ENCODE measurements at places on chromosomes 16 and 17. TPM values are rescaled to one million over a fixed set of nuclear protein-coding genes. Genes with fewer than 3 reads are reported as not detected.
A peak's percentile ranks its signal among the peaks of the same experiment; 100 is the strongest.

KRTAP4-9 gene
- not detected for total RNA-seq

CPNE7 gene
- 9.5 TPM for total RNA-seq

DDX52 gene
- 40.2 TPM for total RNA-seq

SCARF1 gene
- 0.64 TPM for total RNA-seq

DNA sequence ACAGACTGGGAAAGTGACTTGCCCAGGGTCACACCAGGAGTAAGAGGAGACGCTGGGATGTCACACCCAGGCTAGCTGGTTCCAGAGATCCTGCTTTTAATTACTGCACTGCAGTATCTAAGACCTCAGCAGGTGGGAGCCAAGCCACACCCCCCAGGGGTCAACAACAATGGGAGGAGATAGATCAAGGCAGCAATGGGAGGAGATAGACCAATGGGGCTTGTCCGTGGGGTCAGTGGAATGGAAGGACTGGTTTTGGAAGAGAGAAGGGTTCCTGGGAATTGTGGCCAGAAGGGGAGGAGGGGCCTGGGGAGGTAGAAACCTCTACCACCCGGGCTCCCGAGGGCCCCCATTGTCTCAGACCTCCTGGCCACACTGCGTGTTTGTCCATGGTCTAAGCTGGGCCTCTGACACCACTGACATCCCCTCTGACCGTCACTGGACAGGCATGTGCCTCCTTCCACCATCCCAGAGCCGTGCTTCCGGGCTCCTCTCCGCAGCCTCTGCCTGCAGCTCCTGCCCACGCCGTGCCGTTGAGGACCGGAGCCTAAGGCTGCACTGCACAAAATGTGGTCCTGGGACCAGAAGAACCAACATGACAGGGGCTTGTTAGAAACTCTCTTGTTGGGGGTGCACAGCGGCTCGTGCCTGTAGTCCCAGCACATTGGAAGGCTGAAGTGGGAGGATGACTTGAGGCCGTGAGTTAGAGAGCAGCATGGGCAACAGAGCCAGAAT lies 69.8 kb upstream of the RPH3AL start:
- no peak for DNase-seq

DNA sequence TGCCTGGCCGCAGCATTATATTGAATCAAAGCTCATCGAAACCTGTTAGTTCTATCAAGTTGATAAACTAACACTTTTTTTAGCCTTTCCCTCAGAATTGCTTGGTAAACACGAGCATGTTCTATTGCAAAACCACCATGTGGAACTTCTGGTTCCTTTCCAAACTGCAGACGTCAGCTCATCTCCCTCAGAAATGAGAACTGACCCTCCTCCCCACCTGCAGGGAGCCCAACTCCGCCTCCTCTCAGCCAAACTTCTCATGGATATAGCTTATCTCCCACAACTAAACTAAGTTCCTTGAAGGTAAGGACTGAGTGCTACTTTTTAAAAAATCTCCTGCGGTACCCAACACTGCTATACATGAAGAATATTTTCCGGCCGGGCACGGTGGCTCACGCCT lies 6.7 kb downstream of the SHMT1 start:
- DNase-seq, result peak; percentile 84

DNA sequence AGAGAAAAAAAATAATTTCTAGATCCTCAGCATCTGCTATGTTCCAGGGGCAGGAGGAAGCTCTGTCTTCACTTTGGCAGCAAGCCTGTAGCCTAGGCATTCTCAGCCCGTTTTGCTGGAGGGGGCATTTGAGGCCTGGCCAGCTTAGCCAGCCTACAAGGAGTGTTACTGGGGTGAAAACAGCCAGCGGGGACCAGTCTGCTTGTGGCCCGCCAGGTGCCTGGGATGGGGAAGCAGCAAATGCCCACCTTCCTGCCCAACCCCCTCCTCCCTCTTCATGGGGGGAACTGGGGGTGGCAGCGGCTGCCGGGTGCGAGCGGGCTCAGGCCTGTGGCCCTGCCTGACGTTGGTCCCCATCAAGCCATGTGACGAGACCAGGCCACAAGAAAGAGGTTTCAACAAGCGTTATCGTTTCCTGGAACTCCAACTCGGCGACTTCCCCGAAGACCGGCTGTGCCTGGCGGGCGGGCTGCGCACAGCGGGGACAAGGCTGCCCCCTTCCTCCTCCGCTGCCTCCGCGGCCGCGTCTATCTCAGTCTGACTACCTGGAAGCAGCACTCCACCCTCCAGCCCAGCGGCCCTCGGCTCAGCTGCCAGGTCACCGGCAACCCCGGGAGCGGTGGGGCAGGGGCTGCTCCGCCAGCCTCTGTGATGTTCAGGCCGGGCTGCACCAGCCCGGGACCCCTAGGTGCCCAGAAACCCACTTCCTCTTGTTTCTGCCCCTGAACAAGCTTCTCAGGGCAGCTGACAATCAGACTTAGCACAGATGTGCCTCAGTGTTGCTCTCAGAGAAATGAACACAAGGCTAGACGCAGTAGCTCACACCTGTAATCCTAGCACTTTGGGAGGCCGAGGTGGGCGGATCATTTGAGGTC lies 22.9 kb downstream of the SOCS1 start:
- DNase-seq, result no peak

GRCh38 chr16:72787514-72788268 lies 260.2 kb downstream of the ZFHX3 start:
- DNase-seq, result peak; percentile 86

GRCh38 chr16:60060731-60061130 lies 1326.6 kb upstream of the GOT2 start:
- DNase-seq, result no peak

- peak; percentile 100 for DNase-seq
Observed at GRCh38 chr17:78351449-78352006, 8.3 kb downstream of the SOCS3 start.
